Activated CD4-positive, CD25-positive, alpha-beta regulatory T cell (primary cell): ENCODE measurements at places on chromosomes 1 and 21.

GRCh38 chr1:11211461-11211860 lies 22.3 kb downstream of the ANGPTL7 start:
- no peak for DNase-seq

DNA sequence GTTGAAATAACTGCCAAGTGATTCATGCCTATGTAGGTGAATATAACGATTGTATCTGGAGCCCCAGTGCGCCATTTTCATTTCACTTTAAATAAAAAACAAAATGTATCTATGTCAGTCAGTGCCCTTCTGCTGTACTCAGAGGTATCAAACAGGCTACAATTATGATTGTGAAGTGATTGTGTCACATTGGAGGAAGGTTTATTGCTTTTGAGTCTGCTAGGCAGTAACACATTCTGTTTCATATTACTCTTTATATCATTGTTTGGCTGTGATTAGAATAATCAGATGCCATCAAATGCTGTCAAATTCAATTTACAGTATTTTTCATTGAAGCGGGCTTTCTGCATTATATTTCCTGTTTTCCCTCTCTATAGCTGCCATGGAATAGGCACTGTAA lies 171.9 kb downstream of the KCTD3 start:
- no peak for DNase-seq

DNA sequence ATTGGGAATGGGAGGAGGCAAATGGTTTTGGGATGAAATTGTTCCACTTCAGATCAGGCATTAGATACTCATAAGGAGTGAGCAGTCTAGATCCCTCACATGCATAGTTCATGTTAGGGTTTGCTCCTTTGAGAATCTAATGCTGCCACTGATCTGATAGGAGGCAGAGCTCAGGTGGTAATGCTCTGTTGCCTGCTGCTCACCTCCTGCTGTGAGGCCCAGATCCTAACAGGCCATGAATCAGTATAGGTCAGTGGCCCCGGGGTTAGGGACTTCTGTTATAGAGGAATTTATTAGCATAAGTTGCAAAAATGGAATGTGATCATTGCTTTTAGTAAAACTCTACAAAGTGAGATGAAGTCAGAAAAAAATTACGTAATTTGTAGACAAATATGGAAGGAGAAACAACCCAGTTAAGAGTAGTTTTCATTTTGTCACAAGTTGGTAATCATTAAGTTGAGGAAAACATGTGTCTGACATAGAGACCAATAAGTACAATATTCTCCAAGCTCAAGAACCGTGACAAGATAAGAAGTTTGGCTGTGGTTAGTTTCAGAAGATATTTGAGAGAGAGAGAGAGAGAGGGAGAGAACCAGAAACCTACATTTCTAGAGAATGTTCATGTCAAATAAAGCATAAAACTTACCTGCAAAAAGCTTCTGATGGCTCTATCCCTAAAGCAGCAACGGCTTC lies 689.7 kb upstream of the PRMT6 start:
- no peak for DNase-seq

- no peak for DNase-seq
Observed at GRCh38 chr1:204218552-204218951, 4.8 kb upstream of the GOLT1A start.

- no peak for DNase-seq
Observed at GRCh38 chr1:152907686-152908601, at the start of gene IVL. Gene IVL (plus strand): TSS chr1:152908546. CDS start chr1:152909798, 1,252 bp downstream.

- no peak for DNase-seq
Observed at GRCh38 chr1:62744611-62745577, 39.0 kb upstream of the ATG4C start.

- no peak for DNase-seq
Observed at GRCh38 chr1:95876276-95876675, 642.3 kb downstream of the RWDD3 start.

- DNase-seq: no peak
Observed at GRCh38 chr1:41482001-41482765, 2.3 kb downstream of the EDN2 start.

GRCh38 chr1:39359028-39359570 lies 132.3 kb upstream of the BMP8A start:
- DNase-seq: no peak
